Activated T-cell treated with anti-CD3 and anti-CD28 coated beads, Interleukin-2, amount 50 U/mL, for 48 hours (primary cell): ENCODE measurements at places on chromosomes 4 and X.

- no peak for DNase-seq
These were observed 45.0 kb upstream of the USP46 start for GRCh38 chr4:52704133-52704532.

DNA sequence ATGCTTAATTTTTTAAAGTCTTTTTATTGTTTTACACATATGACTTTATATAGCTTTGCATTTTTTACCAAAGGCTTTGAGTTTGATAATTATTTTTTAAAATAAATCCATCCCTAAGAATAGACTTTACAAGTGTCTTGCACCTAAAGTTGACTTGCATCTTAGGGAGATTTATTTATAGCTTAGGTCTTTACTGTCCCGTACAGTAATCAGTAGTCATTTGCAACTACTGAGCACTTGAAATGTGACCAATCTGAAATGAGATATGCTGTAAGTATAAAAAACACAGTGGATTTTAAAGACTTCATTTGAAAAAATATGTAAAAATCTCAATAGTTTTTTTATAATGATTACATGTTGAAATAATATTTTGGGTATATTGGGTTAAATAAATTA, 19.2 kb downstream of the TBC1D1 start:
- DNase-seq: no peak

DNA sequence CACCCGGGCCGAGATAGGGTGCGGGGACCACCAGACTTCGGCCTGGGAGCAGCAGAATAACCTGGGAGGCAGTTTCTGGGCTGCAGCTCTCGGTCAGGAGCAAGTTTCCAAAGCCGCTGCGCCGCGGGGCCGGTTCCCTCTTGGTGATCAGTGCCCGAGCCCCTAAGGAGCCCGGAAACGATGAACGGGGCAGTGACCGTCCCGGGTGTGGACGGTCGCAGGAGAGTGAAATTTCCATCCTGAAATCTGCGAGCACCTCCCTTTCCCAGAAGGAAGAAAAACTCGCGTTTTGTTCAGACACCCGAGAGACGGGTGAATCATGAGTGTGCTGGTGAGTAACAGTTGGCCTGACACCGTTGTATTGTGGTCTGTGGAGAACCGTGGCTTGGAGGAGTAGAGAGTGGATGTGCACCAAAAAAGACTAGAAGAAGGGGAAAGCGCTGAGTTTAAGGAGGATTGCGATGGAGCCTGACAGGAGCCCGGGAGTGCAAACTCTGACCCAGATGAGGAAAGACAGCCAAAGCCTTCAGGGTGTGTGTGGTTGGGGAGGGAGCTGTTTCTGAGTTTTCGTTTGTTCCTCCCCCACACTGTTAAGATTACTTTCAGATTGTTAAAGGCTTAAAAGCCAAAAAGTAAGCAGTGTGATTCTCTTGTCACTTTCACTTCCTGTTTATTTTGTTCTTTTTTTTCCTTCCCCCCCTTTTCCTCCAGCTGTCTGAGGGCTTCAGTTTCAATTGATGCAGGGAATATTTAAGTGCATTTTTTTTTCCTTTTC, 828 bp downstream of the MCUB start:
- DNase-seq: peak; percentile 80

DNA sequence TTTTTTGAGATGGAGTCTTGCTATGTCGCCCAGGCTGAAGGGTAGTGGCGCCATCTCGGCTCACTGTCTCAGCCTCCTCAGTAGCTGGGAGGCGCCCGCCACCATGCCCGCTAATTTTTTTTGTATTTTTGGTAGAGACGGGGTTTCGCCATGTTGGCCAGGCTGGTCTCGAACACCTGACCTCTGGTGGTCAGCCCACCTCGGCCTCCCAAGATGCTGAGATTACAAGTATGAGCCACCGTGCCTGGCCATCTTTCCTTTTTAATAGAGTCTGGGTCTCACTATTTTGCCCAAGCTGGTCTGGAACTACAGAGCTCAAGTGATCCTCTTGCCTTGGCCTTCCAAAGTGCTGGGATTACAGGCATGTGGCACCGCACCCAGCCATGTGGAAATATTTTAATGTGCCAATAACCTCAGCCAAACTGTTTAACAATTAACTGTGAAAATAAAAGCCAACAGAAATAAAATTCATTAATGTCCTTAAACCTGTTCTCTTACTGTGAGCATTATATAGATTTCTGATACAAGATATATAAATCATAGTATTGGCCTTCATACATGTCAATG, 16.3 kb downstream of the PDS5A start:
- no peak for DNase-seq

DNA sequence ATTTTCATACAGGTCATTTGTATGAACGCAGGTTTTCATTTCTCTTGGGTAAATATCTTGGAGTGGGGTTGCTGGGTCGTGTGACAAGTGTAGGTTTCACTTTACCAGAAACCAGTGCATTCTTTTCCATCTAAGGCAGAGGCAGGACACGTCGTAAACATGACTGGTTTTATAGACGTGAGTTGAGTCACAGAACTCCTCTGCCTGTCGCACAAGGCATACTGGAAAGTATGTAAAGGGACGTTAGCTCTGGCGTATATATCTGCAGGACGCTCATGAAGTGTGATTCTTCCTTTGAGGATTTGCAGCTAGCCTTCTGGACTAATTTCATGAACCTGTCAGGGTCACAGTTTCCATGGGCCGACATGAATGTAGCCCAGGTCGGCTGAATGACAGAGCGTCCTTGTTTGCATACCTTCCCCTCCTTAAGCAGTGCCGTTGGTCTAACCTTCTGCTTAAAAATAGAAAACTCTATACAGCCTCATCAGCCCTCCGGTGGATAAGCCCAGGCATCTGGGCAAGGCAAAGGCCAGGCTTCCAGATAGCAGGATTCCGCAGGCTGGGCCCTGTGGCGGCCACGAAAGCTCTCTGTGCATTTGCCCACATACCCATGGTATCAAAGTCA, 106.0 kb downstream of the GPR143 start:
- DNase-seq: no peak

DNA sequence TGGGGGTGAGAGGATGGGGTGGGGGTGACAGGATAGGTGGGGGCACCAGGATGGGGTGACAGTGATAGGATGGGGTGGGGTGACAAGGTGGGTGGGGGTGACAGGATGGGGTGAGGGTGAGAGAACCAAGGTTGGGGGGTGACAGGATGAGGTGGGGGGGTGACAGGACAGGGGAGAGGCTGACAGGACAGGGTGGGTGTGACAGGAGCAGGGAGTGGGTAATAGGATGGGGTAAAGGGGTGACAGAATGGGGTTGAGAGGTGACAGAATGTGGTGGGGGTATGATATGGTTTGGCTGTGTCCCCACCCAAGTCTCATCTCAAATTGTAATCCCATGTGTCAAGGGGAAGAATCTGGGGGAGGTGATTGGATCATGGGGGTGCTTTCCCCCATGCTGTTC, 26.0 kb downstream of the RNF212 start:
- DNase-seq: no peak

GRCh38 chr4:5824227-5824626, 68.7 kb downstream of the CRMP1 start:
- no peak for DNase-seq
